ENCODE measurements at places on chromosomes 11 and 22.

DNA sequence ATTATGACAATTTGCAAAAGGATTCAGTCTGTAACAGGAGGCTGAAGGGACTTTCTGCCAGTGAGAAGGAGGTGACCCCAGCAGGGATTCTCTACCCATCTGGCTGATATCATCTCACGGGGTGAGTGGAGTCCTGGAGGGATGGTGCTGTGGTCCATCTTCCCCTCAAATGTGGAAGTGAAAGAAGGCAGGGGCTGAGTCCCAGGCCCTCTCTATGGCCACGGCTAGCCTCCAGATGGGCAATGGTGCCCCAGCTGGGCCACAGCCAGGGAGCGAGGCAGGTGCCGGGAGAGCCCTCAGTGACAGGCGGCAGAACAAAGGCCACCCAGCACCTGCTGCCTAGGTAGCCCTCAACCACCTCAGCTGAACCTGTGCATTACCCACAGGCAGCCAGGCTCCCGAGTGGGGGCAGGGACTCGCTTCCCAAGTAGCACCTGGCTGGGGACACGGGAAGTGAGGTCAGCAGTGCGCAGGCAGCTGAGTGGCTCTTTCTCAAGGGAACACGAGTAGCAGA lies 6.7 kb downstream of the NECTIN1 start:
- no peak for DNase-seq

DNA sequence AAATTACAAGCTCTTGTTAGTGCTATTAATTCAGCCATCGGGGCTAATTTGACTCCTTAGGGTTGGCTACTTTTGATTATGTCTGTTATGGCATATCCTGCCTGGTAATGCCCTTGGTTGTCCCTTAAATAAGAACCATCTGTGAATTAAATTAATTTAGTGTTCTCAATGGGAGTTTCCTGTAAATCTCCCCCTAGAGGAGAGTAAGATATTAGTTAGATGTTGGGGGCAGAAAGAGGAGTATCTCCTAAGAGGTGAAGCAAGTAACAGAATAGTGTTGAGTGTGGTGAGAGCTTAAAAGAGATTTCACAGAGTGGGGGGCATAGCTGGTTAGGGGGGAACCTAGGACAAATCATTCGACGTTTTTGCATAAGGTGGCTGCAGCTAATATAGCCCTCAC lies 1126.9 kb downstream of the JRKL start:
- no peak for DNase-seq

- no peak for DNase-seq
These were observed 67.5 kb upstream of the CCDC179 start for GRCh38 chr11:22927793-22928192.

- DNase-seq = no peak
These were observed 463 bp upstream of the PTPMT1 start for GRCh38 chr11:47564933-47565339.

GRCh38 chr11:65310736-65311135 lies 3.9 kb upstream of the CDC42EP2 start:
- DNase-seq = peak; percentile 21

- DNase-seq = no peak
These were observed 93.2 kb upstream of the APOA1 start for GRCh38 chr11:116930586-116930985.

DNA sequence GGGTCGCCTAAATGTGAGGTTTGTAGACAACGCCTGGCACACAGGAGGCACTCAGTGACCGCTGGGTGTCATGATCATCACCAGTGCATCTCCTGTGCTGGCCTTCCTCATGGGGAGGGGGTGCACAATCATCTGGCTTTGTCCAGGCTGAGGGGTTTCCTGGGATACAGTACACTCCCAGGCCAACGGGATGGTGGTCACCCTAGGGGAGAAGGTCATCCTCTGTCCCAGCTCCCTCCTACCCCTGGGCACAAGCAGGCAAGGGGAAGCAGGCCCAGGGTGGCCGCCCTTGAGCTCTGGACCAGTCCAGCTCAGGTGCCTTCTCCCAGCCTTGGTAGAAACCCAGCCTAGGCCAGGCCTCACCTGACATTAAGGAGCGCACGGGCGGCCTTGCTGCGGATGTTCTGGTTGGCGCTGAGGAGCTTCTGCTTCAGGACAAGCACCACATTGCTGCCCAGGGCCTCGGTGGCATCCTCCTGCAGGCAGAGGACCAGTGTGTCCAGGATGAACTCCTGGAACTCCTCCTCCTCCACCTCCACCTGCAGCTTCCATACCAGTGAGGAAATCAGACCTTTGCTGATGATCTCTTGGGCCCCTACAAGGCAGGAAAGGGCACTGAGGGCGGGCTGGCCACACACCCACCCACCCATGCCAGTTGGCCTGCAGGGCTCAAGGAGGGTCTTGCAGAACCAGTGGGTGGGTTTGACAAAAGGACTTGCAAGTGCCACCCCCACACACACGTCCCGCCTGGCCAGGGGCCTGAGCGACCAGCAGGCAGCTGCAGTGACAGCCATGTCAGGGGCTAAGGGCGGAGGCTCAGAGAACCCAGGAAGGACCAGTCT lies 6.6 kb upstream of the GNAZ start:
- no peak for DNase-seq

DNA sequence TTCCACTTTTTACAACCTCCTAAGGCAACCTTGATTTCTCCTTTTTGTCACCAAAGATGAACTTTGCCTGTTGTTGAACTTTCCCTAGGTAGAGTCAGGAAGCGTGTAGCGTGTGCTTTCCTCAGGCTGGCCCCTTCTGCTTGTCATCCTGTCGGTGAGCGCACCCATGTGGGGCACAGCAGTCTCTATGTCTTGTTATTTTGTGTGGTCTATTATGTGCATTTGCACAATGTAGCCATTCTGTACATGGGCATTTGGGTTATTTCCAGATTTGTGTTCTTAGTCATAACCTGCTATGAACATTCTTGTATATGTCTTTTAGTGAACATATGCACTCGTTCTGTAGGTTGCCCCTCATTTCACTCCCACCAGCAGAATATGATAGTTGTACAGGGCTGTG lies 34.9 kb downstream of the CABIN1 start:
- peak; percentile 18 for DNase-seq
